ENCODE measurements at places on chromosomes 16 and 17.

GRCh38 chr17:28908640-28909167, 5.8 kb upstream of the DHRS13 start:
- no peak for DNase-seq

- DNase-seq = no peak
These were observed 1.9 kb downstream of the PDILT start for GRCh38 chr16:20402651-20403050.

DNA sequence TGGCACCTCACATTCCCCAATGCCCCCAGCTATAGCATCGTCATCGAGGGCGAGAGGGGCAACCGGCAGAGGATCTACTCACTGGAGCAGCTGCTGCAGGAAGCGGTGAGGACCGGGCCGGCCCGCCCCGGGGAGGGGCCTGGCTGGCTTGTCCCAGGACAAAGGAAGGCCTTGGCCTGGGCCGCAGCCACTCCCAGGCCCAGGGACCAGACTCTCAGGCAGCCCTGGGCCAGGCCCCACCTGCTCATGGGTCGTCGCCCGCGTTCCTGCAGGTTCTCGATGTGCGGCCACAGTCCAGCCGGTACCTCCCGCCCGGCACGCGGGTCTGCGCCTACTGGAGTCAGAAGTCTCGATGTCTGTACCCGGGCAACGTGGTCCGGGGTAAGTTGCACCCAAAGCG, 53.4 kb downstream of the ACTG1 start:
- DNase-seq = no peak

DNA sequence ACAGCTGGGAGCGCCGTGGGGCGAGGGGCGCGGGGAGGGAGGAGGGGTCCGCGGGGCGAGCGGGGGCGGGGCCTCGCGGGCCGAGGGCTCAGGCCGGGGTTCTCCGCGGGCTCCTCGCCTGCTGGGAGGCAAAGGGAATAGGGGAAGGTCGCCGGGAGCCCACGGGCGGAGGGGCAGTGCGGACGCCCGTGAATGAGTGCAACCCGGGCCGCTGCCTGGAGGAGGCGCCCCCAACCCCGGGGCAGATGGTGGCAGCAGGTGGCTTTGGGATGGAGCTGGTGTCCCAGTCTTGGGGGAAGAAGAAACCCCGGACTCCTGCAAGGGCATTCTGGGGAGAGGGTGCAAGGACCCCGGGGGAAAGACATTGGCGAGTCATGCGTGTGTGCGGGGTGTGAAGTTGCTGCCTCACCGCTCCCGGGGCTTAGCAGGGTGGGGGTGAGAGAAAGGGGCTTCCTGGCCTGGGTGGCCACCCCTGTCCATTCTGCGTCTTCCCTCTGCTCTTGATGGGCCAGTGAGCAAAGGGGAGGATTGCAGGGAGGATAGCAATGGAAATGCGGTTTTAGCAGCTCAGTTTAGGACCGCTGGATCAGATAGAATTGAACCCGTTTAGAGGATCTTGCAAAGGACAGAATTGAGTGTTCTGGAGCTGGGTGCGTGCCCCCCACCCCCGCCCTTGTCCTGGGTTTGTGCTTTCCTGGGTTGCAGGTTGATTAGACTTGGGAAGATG, 526 bp downstream of the KIAA0513 start:
- no peak for DNase-seq

GRCh38 chr17:82565551-82565950, 46.0 kb downstream of the FOXK2 start:
- DNase-seq = no peak

DNA sequence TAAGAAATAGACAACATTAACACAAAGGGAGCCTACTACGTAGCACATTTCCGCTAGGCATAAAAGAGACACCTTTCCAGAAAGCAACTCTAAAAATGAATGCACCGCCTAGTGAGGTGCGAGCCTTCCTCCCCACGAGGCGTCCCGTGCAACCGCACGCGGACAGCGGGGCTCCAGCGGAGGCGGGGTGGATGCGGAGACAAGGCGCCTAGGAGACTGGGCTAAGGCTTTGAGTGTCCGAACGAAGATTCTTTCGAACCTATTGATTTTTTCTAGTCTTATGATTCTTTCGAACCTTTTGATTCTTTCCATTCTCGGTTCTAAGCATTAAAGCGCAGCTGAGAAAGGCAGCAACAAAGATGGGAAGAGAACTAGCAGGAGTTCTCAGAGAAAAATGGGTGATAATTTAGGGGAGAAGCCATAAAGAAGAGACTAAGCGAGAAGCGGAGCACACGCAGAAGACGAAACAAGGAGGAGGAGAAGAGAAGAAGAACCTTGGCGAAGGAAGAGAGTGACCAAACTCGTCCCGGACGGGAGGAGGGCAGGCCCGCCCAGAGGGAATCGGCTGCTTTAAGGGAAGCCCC, 394 bp upstream of the CPD start:
- DNase-seq = no peak

GRCh38 chr16:57798953-57799599, 3.2 kb downstream of the KIFC3 start:
- DNase-seq = no peak

- DNase-seq = no peak
These were observed 39.0 kb downstream of the AKAP1 start for GRCh38 chr17:57124053-57124452.

GRCh38 chr17:78266771-78267170, 35.3 kb downstream of the TMEM235 start:
- no peak for DNase-seq

DNA sequence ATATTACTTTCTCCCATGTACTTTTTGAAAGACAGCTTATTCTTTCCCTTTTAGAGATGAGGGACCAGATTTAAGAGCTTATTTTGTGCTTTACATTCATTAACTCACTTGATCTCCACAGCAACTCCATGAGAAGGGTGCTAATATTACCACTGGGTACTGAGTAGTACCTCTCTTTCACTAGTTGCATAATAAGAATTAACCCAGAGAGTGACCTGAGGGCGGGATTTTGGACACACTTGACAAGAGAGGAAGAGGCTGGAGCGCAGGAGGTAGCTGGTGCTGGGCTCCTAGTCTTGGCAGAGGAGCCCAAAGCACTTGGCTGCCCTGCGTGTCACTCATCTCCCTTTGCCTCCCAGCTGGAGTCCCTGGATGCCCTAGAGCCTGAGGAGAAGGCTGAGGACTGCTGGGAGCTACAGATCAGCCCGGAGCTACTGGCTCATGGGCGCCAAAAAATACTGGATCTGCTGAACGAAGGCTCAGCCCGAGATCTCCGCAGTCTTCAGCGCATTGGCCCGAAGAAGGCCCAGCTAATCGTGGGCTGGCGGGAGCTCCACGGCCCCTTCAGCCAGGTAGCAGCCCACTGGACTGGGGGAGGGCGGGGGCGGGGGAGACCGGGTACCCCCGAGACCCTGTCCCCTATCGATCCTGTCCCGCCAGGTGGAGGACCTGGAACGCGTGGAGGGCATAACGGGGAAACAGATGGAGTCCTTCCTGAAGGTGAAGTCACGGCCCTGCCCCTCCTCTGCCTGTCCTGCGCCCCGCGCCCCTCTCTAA, 1.7 kb upstream of the MAZ start:
- DNase-seq = no peak

- DNase-seq = no peak
These were observed 51.1 kb upstream of the MYH2 start for GRCh38 chr17:10600571-10600970.

DNA sequence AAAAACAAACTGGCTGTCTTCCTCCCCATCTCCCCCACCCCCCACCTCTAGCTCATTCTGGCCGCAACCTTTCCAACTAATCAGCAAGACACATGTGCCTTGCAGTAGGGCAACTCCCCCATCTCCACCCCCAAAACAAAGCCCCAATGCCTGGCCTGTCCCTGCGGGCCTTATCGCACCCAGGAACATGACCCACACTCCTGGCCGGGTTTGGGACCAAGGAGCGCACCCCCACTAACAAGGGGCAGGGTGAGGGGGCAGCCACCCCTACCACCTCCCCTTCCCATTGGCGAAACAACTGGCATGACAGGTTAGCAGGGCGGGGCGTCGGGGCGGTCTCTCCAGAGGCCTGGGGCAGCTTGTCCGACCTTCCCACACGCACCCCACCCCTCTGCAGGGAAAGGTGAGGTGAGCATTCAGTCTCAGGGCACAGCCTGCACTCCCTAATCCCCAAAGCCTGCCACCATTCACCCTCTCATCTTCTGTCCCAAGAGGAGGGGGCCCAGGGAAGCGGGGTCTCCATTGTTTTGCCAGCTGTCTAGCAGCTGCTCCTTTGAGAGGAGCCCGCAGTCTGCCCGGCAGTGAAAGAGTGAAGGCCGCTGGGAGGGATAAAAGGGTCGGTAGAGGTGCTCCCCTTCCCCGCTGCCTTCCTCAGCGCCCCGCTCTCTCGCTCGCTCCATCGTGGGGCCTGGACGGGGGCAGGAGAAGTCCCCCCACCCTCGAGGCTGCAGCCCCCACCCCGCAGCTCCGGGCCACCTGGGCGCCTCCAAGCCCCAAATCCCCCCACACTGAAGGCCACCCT, 765 bp downstream of the MYO18A start:
- no peak for DNase-seq

- DNase-seq = no peak
These were observed 65.4 kb upstream of the ZFHX3 start for GRCh38 chr16:73113336-73113735.

Data from epithelial cell of proximal tubule (primary cell).